ENCODE measurements at places on chromosomes 7 and 10. TPM values are rescaled to one million over a fixed set of nuclear protein-coding genes. Genes with fewer than 3 reads are reported as not detected.

The PRPS1L1 gene
- under 0.01 TPM for total RNA-seq

The TMEM213 gene
- not detected for total RNA-seq

The CALHM1 gene
- not detected for total RNA-seq

The FGL2 gene
- total RNA-seq: 2.7 TPM

The EN2 gene
- total RNA-seq: not detected

The TUBAL3 gene
- total RNA-seq: 1.3 TPM

The SFMBT2 gene
- 4.3 TPM for total RNA-seq

The ZPBP gene
- 0.81 TPM for total RNA-seq

The CARD11 gene
- total RNA-seq: 15.1 TPM

The CYP51A1 gene
- total RNA-seq: 38.8 TPM

The ZNF804B gene
- 0.27 TPM for total RNA-seq

The HOXA6 gene
- total RNA-seq: 40.1 TPM

The ST8SIA6 gene
- total RNA-seq: 38.0 TPM

The SPOCK2 gene
- 31.0 TPM for total RNA-seq

The MALRD1 gene
- total RNA-seq: 35.5 TPM

- peak; percentile 41 for DNase-seq
These were observed 90.1 kb upstream of the PIK3CG start for GRCh38 chr7:106774768-106775551.

DNA sequence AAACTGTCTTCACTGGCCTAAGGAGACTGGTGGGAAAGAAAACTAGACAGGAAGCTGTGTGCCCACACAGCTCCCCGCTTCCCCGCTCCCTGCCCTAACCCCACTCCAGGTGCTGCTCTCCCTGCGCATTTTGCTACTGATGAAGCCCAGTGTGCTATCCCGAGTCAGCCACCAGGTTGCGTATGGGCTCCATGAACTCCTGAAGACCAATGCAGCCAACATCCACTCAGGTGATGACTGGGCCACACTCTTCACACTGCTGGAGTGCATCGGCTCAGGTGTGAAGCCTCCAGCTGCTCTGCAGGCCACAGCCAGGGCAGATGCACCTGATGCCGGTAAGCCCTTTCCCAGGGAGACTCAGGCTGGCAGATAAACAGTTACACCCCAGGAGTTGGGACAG, 20.3 kb upstream of the NFKB2 start:
- no peak for DNase-seq

GRCh38 chr10:100968863-100969186, 479 bp upstream of the SEMA4G start:
- no peak for DNase-seq

DNA sequence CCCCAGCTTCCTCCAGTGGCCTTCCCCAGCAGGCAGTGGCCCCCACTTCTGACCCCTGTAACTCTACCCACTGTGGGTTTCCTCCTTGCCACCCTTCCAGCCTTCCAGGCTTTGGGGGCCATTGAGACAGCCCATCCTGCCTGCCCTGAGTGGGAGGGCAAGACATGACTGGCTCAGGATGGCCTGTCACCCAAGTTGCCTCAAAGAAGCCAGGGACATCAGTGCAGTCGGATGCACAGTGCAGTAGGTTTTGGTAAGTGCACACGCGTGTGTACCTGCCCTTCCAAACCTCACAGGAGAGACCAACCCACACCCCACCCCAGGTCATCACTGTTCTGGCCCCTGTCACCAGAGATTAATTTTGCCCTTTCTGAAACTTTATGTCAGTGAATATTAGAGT, 22.7 kb downstream of the ZMIZ2 start:
- no peak for DNase-seq

- DNase-seq: no peak
These were observed 138.2 kb upstream of the MKLN1 start for GRCh38 chr7:131189488-131189887.

DNA sequence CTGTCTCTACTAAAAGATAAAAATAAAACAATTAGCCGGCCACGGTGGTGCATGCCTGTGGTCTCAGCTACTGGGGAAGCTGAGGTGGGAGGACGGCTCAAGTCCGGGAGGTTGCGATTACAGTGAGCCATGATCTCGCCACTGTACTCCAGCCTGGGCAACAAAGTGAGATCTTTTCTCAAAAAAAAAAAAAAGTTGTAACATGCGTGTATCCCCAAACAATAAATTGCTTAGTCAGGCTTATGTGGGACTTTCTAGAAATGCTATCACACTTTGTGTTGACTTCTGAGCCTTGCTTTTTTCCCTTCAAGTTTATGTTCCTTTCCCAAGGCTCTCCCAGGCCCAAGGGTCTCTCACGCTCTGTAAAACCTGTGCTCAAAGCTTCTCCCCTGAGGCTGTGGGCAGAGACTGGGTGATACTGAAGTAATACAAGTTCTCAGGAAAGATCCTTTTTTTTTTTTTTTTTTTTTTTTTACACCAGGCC, 88.0 kb upstream of the TNS3 start:
- no peak for DNase-seq

DNA sequence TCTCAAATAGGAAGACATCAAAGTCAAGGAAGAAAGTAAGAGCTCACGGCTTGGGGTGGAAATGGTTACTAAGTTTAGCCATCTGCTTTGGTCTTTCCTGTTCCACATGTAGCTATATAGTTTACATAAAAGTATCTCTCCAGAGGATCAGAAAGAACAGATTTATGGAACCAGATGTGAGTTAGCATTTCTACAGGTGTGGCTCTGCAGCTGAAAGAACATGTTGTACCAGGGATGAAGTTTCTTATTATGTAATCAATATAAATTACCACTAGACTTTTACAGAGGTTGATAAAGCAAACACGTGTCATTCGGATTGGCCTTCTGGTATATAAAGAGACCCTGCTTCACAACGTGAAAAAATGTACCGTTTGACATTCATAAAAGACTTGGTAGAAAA, 19.9 kb downstream of the CALD1 start:
- DNase-seq: no peak

- no peak for DNase-seq
These were observed 69.3 kb upstream of the PRR15 start for GRCh38 chr7:29494350-29494749.

GRCh38 chr7:105345725-105346124, 43.0 kb downstream of the SRPK2 start:
- peak; percentile 17 for DNase-seq

GRCh38 chr7:31828520-31828919, 141.5 kb downstream of the PPP1R17 start:
- DNase-seq: no peak

- no peak for DNase-seq
These were observed 80.7 kb downstream of the GCC1 start for GRCh38 chr7:127504715-127505114.

DNA sequence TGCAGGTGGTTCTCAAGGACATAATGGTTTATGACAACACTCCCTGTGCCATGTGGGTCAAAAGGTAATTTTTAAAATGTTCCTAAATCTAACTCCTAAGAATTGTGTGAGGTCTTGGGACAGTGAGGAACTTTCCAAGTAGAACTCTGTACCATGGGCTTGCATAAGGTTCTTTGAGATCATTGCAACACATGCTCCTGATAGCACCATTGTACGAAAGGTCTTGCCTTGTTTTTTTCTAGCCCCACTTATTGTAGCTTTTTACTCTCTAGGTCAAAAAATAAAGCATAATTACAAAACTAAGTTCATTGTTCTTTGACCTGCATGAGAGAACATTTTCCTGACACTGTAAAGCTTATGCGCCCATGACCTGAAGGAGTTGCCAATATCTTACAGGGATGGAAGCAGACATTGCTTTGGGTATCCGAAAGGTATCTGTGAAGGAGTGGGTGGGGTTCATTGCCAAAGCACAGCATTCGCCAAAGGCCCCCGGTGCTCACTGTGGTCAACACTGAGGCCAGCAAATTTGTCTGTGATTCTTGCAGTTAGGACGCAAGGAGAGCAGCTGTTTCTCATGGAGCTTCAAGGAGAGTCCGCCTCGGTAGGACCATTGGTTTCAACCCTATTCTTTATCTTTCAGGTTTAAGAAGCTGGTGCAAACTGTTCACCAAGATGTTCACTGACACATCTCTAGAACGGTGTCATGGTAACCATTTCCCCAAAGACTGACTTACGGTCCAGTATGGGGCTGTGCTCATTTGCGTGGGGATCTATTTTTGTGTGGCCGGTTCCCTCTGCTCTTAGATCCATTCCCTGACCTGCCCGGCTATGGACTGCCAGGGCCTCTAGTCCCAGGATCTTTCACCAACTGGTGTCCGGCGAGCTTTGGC, 7.6 kb upstream of the PRKAG2 start:
- no peak for DNase-seq

DNA sequence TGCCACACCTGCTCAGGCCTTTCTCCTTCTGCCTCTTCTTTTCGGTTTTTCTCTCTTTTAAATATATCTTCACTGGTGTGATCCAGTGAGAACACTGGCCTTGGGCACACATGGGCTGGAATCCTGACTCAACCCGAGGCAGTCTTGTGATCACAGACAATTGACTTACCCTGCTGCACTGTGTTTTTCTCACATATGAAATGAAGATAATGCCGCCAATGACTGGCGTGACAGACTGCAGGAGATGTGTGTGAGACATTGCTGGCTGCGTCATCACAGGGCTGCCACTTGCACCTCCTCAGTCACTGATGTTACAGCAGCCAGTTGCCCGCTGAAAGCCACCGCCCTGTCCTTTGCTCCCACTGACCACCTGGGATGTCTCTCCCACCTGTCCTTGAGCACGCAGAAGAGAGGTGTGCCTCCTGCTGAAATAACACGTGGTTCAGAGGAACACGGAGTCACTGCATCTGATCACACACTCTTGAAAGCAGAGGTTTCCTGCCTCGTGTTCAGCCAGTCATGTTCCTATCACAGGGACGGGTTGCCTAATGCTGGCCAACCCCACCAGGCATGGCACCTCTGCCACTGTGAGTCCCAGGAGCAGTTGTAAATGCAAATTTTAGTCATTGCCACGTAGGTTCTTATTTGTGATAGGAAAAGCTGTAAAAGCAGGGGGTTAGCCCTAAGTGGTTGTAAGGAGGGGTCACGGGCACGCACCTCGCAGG, 124.6 kb upstream of the LANCL2 start:
- DNase-seq: no peak

DNA sequence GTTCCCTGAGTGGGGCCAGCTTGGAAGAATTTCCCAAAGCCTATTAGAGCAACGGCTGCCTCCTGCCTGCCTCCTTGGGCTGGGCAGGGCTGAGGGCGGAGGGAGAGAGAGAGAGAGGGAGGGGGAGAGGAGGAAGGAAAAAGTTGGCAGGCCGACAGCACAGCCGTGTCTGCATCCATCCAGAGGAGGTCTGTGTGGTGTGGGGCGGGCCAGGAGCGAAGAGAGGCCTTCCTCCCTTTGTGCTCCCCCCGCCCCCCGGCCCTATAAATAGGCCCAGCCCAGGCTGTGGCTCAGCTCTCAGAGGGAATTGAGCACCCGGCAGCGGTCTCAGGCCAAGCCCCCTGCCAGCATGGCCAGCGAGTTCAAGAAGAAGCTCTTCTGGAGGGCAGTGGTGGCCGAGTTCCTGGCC, at the start of gene AQP1:
TSS of gene AQP1 (plus strand) at position 293 of the 409 bp plus-strand sequence. CDS start at position 350, 57 bp downstream.
- no peak for DNase-seq

GRCh38 chr7:85095366-85095765, 91.5 kb downstream of the SEMA3D start:
- DNase-seq: no peak

DNA sequence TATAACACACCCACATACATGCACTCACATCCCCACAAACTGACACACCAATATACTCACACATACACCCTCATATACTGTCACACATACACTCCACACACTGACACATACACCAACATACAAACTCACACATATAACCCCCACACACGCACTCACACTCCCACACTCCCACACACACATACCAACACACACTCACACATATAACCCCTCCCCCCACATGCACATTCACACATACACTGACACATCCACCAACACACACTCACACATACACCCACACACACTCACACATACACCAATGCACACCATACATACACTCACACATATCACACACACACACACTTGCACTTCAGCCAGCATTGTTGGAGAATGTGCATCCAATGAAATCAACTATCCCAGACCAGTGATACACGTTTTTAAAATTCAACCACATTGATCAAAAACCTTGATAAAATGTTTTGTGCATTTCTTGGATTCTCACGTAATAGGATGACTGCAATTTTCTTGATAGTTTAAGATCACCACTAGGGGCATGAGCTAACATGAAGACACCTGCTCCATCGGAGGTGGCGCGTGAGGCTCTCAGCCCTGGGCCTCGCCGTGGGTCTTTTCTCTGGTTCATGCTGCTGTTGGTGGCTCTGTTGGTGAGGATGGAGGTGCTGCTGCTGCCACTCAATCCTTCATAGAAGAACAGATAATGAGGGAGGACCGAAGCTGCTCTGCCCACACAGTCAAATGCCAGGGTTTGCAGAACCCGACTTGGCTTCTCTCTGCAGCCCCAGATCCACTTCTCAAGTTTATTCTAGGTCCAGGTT, 32.1 kb upstream of the CHST15 start:
- peak; percentile 53 for DNase-seq

DNA sequence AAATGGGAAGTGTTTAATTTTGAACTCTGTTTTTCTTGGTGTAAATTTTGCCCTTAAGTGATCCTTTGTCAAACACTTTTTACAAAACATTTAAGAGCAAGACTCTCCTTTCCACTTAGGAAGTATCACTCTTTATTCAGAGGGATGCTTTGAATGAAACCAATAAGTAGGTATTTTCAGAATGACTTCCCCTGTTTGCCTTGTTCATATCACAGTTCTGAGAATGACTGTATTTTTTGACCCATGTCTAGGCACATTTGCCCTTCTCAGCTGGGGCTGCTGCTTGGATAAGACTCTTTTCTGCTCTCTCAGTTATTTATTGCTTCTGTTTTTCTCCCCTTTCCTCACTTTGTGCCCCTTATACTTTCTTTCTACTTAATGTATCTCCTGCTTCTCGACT, 98.2 kb downstream of the CCNY start:
- DNase-seq: no peak

DNA sequence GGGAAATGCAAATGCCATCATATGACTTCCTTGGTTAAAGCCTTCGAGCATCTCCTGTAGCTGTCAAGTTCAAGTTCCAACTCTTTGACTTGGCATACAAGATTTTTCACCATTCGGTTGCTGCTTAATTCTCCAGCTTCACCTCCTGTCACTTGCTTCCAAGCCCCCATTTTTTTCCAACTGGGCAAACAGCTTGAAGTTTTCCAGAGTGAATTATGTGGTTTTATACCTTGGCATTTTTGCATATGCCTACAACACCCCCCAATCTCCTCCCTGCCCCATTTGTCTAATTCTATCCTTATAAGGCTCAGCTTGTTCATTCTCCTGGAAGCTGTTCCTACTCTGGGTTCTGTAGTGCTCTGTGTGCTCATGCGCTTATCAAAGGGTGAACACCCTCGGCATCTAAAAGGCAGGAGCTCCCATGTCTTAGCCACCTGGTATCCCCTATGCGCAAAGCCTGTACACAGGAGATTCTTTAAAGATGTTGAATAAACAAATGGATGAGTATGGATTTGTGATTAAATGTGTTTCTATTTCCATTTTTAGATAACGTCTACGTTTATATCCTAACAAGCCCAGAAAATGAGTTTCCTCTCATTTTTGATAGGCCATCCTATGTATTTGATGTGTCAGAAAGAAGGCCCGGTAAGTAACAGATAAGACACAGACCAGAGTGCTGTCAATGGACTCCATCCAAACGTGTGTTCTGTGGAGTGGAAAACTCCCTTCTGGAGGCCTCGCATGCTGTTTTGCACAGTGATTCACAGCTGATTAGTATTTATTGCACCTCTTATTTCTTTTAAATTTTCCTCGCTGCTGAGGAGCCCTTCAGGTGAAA, 52.5 kb downstream of the CDHR3 start:
- no peak for DNase-seq

All from hematopoietic multipotent progenitor cell (in vitro differentiated cells).